Stimulated activated CD4-positive, alpha-beta T cell treated with anti-CD3 and anti-CD28 coated beads, Interleukin-1b, Interleukin-23, amount 100 ng/mL, for 48 hours (primary cell): ENCODE measurements at places on chromosomes 12 and 14.

DNA sequence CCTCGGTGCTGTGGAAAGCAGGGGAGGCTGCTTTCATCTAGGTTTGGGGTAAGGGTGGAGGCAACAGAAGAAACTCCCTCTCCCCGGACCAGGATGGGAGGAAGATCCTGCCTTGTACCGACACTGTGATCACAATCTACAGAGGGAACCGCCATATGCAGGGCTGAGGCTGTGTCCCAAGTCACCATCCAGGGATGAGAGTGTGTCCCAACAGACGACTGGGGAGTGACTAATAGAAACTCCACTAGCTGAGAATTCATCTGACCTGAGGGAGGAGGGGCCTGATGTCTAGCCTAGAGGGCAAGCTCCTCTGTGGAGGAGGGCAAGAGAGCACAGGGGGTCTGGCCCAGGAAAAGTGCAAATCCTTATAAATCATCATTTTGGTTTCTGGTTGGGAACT, 172.4 kb downstream of the CALM1 start:
- DNase-seq: no peak

GRCh38 chr12:17016116-17016864, 410.3 kb upstream of the LMO3 start:
- DNase-seq: no peak

DNA sequence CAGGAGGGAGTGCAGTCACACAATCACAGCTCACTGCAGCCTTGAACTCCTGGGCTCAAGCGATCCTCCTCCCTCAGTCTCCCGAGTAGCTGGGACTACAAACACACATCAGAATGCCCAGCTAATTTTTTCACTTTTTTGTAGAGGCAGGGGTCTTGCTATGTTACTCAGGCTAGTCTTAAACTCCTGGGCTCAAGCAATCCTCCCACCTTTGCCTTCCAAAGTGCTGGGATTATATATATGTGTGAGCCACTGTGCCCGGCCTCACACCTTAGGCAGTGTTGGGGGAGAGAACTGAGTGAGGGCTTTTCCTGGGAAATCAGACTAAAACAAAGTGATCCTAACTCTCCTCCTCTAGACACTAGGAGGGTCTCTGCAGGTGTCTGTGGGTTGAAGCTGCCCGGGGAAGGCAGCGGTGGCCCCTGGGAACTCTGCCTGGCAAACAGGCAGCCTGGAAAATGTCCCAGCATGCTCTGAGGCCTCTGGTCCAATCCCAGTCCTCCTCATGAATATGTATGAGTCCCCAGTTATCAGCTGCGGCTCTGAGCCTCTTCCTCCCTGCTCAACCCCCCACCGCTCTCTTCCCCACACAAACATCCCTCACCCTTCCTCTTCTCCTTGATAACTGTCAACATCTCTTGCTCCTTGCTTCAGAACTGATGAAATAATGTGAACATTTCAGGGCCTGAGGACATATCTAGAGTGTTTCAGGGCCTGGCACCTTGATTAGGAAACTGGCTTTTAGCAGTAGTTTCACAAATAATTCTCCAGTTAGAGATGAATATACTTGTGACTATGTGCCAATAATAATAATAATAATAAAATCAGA, 7.9 kb upstream of the NAA25 start:
- DNase-seq: no peak

GRCh38 chr12:132182711-132183365, 38.6 kb downstream of the NOC4L start:
- no peak for DNase-seq

GRCh38 chr14:34926552-34926951, 51.4 kb upstream of the BAZ1A start:
- no peak for DNase-seq

GRCh38 chr14:51879170-51879569, 18.8 kb downstream of the GNG2 start:
- DNase-seq: no peak

DNA sequence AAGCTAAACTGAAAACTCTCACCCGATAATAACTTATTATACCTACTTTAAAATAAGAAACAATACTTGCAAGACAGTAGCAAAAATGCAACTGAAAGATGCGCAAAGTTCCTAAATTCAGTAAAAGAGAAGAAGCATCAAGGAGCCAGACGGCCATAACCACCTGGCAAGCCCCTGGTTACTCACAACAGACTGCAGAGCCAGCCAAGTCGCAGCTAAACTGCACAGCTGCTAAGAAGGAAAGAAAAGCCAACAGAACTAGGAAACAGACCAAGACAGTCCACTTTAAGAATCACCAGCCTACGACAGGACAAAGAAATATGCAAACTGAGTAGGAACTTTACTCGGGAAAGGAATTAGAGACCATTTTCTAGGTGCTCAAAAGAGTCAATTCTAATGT, 127.9 kb downstream of the TMTC1 start:
- no peak for DNase-seq

DNA sequence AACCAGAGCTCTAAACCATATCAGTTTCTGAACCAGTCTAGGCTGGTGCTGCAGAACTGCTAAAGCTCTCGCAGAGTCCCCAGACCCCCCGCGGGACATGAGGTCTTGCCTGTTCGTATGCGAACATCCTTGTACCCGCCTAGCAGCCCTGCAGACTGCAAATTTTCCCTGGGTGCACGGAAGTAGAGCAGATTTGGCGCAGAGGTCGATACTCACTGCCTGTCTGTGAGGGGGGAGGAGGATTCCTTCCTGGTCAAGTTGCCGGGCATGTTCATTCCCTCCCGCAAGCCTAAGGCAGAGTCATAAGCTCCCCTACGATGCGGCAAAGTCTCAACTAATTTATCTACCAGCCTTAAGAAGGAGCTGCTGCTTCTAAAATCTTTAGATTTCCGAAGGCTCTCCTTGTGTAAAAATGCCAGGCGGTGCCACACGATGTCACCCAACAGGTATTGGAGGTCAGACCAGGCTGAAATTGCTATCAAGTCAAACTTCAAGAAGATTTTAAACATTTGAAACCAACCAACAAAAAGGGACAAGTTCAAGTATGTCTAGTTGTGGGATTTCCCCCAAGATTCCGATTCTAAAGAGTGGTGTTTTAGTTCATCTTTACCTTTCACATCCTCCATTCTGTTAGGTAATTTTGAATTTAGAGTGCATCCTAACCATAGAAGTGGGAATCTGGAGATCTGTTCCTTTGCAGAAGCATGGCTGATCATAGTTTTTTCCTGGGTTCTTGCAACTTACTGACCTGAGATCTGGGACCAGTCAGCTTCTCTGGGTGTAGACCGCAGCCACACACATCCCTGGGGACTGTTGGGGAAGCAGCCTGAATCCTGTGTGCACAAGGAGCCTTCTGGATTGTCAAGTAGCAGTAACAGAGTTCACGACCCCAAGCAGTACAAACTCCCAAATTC, 1.6 kb upstream of the PAX9 start:
- no peak for DNase-seq

DNA sequence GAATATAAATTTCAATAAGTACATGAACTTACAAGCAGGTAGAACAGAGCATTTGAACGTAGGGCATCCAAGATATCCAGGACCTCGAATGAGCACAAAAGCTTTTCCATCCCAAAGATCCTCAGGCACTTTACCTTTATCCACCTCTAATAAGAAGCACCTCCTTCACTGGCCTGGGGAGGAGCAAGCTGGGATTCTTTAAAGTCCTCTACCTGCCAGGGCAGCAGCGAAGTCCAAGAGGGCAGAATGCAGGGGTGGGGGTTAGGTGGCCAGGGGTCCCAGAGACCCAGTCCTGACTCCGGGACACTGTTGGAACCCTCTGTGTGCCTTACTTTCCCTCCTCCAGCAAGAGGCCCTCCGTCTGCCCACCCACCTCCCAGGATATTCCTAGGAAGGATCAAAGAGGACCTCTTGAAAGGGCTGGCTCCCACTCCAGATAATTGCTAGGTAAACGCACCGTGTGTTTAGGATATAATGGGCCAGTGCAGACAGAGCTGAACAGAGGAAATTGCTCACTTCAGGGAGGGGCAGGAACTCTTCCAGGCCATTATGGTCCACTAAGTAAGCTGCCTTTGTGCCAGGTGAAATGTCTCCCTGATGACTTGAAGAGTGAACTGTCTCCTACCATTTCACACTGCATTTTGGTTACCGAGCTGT, 68.1 kb downstream of the TTC9 start:
- no peak for DNase-seq

GRCh38 chr12:131943389-131943788, 6.4 kb upstream of the EP400 start:
- no peak for DNase-seq

- DNase-seq: no peak
These were observed 88.9 kb upstream of the NRXN3 start for GRCh38 chr14:78081245-78081644.

DNA sequence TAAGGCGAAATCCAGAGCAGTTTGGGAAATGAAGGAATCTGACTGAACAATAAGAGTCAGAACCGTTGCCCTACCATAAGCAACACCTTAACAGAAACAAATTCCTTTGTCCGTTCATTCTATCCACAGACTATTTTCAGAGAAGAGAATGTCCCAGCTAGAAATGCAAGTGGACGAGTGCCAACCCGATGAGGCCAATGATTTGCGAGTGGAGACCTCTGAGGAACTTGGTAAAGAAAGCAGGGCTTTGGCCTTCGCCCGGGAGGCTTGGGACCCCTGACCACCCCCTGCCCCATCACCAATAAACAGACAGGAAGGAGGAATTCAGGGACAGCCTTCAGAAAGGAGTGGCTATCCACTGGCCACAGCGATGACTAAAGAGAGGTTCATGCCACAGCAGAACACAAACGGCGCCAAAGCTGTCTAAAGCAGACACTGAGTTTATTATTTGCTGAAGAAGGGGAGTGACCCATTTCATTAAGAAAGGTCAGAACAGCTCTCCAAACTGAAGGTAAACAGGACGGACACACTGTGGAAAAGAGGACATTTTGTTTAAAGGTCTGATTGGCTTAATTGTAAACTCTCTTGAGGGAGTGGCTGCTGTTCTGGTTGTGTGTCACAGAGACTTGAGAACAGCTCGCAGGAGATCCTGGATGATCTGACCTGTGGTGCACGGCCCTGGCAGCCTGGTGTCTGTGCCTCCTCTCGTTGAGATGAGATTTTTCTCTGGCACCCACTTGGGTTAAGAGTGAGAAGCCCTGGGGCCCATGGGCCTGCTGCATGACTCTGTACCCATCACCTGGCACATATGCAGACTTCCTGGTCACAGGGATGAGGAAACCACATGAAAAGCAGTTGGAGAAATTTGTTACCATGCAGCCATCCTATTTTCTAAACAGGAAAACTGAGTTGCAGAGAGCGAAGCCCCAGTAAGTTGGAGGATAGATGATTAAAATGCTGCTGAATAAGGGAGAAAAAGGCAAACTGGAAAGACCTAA, 142.0 kb upstream of the PZP start:
- DNase-seq: no peak

DNA sequence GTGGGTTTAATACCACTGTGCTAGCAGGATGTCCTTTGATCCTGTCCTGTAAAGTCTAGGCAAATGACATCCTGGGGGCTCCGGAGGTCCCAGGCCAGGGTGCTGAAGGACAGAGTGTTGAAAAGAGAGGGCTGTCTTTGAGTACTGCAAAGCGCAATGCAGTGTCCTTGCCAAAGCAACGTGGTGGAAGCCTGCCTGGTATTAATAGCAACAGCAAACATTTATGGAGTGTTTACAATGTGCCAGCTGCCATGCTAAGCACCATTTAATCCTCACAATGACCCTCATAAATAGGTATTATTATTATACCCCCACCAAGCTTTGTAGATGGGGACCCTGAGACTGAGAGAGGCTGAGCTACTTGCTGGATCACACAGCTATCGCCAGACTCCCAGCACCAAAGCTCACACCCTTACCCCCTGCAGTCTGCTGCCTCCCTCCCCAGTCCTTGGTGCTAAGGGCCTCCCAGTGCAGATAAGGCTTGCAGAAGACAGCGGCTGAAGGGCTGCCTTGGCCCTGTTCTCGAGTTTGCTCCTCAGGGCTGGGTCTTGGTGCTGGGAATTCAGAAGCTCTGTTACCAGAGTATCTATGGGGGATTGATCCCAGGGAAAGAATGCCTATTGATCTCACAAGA, 427.7 kb downstream of the FUT8 start:
- DNase-seq: no peak

GRCh38 chr12:27619308-27619707, 76.9 kb upstream of the REP15 start:
- DNase-seq: no peak

DNA sequence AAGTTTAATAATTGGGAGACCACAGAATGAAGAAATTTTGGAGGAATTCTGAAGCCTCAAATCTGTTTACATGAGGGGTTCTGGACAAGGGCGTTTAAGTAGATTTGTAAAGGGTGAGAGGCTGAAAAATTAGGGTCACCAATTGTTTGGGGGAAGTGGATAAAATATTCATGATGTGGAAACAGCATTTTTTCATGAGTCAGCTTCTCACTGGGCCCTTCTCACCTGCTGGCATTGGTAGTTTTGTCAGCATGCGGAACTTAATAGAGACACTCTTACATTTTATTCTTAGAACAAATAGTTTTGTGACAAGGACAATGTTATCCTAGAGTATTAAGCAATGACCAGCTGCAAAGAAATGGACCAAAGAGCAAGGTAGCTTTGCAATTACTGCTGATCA, 634.4 kb downstream of the LRFN5 start:
- no peak for DNase-seq

GRCh38 chr14:88179716-88180115, 143.4 kb downstream of the KCNK10 start:
- DNase-seq: no peak

- no peak for DNase-seq
These were observed 22.6 kb upstream of the LUM start for GRCh38 chr12:91133871-91134270.

DNA sequence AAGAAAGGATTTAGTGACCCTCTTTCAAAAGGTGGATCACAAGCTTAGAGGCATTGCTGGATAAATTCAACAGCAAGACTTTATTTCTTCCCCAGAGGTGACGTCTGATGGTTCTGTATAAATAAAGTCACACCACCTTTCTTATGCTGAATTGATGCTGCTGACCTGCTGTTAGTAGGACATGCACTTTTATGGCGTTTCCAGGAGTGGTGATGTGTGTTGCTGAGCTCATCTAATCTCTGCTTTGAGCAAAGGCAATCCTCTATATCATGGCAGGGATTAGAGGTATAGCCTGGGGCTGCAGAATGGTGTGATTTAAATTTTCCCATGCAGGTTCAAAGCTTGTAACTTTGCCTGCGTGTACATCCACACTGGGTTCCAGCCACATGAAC, 94.9 kb downstream of the ETV6 start:
- DNase-seq: no peak

GRCh38 chr12:46503637-46504175, 131.1 kb upstream of the SLC38A2 start:
- DNase-seq: no peak

GRCh38 chr14:53610947-53611346, 345.7 kb downstream of the BMP4 start:
- DNase-seq: no peak

- DNase-seq: no peak
These were observed 84.6 kb downstream of the ITPR2 start for GRCh38 chr12:26748412-26748740.

DNA sequence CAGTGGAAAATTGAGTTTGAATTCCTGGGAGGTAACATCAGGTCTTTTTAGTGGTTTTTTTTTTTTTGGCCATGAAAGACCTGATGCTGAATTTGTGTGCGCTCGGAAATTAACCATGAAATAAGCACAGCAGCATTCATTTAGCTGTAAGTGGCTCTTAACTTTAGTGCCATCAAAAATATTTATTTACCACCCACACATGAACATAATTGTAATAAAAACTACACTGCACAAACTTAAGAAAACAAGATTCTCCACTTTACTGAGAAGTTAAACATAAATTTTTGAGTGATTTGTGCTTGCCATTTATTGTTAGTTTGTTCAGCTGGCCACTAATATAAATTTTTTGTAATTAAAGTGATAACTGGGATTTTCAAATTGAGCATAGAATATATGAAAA, 2.4 kb downstream of the SLC41A2 start:
- DNase-seq: no peak

GRCh38 chr12:48292040-48292439, 58.7 kb downstream of the ZNF641 start:
- no peak for DNase-seq
